ENCODE measurements at places on chromosomes 1 and 21.

DNA sequence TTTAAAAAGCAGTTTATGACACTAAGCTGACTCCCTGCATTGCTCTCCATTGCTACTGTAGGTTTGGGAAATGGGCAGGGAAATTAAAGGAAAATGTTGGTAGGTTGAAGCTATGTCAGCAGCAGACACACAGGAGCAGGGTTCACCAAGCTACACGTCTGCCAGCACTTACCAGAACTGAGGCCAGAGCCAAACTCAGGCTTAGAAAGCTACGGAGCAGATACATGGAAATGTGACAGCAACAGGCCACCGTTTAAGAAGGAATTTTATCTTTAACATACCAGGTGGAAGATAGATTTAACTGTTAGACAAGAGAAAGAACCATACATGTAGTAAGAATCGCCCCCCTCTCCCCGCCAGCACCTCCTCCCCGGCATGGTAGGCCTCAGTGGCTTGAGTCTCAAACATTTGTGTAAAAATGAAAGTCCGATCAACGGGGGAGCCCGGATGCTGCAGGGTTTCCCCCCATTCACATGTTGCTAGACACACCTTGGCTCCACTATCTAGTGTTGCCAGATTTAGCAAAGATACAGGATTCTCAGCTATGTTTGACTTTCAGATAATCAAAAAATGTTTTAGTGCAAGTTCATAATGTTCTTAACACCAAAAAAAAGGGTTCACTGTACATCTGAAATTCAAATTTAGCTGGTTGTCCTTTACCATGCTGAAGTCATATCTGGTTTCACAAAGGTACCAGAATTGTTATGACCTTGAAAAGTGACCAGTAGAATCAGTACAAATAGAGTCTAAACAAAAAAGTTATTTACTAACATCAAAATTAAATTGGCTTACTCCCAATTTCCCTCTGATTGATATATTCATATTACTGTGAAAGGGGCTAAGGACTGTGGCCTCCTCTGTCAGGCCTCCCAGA is 6.7 kb downstream of the OR2T11 start:
- DNase-seq, result no peak

GRCh38 chr1:183952101-183952500 is 85.4 kb downstream of the COLGALT2 start:
- no peak for DNase-seq

DNA sequence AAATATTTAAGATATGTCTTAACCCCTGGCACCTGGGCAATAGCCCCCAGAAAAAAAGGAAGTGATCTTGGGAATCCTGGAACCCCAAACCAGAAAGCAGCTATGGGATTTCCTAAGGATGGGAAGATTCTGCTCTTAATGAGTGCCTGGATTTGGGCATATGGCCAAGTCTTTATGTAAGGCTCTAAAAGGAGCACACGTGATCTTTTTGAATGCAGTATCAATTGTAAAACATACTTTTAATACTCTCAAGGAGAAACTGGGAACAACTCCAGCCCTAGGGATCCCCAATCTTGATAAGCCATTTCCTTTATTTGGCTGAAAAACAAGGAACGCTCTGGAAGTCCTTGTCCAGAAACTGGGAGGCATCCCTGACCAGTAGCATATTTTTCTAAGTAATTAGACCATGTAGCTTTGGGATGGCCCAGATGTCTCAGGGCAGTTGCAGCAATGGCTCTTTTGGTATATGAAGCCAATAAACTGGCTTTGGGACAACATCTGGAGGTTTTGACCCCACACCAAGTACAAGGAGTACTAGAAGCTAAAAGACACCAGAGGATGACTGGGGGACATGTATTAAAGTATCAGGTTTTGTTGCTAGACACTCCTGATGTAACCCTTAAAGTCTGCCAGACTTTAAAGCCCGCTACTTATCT is 80.9 kb upstream of the KIAA0040 start:
- DNase-seq, result no peak

GRCh38 chr21:16250273-16250672 is 520.5 kb downstream of the USP25 start:
- peak; percentile 29 for DNase-seq

- DNase-seq, result no peak
Measured at GRCh38 chr1:77355010-77355409, 73.2 kb downstream of the AK5 start.

DNA sequence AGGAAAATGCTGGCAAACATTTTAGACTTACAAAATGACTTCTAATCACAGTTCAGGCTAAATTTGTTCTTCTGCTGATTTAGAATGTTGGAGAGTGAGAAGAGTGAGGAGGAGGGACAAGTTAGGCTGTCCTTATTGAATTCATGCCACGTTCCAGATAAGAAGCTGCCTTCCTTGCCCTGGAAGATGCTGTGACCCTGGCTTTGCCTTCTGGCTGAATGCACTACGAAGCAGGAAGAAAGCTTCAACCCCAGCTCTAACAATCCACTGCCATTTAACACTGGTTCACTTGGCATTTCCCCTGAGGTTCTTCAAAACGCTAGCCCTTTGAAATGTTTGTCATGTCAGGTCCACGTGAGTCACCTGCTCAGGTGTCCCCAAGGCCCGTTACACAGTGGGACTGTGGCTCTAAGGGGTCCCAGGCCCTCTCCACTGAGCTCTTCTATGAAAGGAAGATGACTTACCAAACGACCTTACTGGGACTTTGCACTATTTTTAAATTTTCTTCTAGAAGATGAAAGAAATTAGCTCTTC is 30.0 kb upstream of the LRRC8C start:
- DNase-seq, result no peak

DNA sequence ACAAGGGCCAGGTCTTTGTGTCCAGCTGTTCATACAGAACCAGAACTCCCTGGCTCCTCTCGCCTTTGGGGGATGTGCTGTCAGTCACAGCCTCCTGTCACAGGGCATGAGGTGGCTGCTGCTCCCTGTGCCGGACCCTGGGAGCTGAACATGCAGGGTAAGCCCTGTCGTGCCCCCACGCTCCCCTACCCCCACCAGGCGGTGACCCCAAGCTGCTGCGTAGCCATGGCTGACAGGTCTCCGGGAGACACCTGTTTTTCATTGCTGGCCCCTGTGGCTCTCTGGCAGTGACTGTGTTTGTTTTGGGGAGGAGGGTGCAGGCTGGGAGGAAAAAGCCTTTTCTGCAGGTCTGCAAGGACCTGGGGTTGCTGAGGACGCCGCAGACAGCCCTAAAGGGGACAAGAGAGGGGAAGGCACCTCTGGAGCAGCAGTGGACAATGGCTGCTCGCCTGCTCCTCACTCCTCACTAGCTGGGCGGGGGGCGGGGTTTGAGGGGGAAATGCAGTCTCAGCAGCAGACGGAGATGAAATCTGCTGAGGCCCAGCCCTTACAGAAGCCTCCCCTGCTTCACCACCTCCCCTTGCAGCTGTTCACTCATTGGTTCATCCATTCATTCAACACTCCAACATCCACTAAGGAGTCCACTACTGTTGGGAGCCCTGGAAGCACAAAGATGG is 81.4 kb downstream of the TRABD2B start:
- DNase-seq, result no peak

- no peak for DNase-seq
Measured at GRCh38 chr1:69639159-69639558, 71.4 kb downstream of the LRRC7 start.

GRCh38 chr1:100306735-100307313 is 40.8 kb downstream of the RTCA start:
- no peak for DNase-seq

DNA sequence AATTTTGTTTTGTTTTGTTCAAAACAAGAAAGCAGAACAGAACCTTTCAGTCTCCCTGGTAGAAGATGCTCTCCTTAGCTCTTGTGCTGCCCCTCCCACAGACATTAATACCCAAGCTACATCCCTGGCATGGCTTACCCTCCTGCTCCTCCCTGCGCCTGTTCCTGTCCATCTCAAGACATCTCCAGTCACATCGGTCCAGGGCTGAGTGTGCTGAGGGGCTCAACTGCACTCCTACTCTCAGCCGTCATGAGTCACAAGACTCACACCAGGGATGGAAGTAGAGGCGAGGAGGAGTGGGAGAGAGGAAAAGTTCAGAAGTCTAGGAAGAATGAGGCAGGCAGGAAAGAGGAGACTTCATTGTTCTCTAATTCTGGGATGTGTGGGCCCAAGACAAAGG is 9.2 kb upstream of the TACSTD2 start:
- no peak for DNase-seq

DNA sequence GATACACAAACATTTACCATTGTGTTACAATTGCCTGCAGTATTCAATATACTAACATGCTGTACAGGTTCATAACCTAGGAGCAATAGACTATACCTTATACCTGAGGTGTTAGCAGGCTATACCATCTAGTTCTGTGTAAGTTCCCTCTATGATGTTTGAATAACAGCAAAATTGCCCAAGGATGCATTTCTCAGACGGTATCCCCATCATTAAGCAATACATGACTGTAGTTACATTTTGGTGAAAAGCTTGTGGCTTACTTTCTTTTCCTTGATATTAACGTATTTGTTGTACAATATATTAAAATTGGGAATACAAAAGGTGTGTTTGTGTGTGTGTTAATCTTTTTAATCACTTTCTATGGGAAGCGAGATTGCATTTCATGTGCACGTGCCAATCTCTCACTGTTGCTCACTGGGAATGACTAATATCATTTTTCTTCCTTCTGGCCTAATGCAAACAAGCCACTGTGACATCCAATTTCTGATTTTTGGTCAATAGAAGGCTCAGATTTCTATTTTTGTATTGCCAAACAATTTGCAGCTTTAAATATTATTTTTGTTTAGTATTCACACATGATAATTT is 36.7 kb upstream of the WLS start:
- no peak for DNase-seq

DNA sequence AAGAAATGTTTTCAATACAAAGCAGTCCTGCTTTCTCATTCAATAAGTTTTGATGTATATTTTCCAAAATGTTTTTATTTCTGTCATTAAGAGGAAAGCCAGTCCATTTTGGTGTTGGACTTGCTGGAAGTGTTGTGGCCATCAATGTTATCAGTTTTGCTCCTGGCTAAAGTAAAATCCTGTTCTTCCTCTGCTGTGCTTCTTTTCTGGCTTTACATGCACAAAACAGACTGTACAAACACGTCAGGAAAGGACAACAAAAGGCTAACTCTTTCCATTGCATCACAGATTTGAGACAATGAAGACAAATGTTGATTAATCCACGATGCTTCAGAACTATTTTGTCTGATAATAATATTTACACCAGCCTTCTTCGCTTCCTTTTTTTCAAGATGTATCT is 735.4 kb downstream of the LTN1 start:
- peak; percentile 7 for DNase-seq

GRCh38 chr1:119968068-119968492 is 71.8 kb upstream of the ADAM30 start:
- peak; percentile 14 for DNase-seq

DNA sequence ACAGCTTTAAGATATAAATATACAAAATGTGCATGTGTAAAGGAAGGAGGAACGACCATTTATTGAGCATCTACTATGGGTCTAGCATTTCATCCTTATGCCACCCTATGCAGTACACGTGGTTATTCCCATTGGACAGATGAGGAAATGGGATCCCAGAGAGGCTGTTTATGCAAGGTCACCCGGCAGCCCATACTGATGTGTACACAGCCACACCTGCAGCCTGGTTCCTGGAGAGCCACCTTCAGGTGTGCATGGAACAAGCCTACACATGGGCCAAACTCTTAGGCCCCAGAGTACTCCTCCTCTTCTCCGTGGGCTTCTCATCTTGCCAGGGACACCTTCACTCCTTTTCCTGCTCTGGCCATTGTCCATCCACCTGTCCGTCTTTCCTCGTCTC is 108.8 kb downstream of the PAX7 start:
- DNase-seq, result no peak

DNA sequence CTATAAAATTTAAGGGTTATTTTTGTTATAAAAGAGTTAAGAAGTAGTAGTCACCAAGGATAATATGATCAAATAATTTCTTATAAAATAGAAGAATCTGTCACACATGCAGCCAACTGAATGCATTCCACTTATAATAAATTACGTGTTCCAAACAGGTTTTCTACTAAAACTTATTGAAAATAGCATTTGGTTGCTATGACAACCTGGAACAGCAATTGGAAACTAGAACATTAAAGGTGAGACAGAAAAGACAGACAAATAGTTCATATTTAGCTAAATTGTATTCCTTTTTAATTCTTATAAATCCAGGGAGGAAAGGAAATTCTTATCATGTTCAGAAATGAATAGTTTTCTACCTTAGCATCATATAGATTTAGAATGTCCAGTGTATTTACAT is 9.1 kb upstream of the CHODL start:
- no peak for DNase-seq

DNA sequence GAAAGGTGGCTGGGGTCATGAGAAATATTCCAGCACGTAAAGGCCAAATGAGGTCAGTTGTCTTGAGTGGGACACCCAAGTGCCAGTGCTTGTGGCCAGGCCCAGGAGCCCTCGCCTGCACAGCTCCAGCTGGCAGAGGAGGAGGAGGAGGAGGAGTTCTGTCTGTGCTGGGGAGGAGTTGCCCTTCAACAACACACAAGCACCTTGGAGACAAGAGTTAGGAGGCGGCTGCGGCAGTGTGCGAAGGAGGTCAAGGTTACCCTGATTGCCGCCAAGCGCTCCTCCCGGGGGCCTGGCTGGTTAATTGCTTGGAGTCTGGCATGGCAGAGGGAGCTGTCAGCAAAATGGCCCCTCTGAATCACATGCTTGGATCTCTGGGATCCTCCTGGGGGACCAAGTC is 45.1 kb downstream of the GRIK3 start:
- DNase-seq, result peak; percentile 30

GRCh38 chr1:162878000-162878596 is 17.1 kb upstream of the CCDC190 start:
- peak; percentile 59 for DNase-seq

DNA sequence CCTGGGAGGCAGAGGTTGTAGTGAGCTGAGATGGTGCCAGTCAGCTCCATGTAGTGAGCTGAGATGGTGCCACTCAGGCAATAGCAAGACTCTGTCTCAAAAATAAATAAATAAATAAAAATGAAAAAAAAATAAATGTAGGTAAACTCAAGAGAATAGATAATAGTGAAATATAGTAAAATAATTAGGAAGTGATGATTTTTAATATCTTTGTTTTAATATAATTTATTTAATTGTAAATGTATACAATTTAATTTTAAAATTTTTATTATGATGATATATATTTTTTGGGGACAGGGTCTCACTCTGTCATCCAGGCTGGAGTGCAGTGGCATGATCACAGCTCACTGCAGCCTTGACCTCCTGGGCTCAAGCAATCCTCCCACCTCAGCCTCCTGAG is 19.6 kb upstream of the SERINC2 start:
- DNase-seq, result no peak

DNA sequence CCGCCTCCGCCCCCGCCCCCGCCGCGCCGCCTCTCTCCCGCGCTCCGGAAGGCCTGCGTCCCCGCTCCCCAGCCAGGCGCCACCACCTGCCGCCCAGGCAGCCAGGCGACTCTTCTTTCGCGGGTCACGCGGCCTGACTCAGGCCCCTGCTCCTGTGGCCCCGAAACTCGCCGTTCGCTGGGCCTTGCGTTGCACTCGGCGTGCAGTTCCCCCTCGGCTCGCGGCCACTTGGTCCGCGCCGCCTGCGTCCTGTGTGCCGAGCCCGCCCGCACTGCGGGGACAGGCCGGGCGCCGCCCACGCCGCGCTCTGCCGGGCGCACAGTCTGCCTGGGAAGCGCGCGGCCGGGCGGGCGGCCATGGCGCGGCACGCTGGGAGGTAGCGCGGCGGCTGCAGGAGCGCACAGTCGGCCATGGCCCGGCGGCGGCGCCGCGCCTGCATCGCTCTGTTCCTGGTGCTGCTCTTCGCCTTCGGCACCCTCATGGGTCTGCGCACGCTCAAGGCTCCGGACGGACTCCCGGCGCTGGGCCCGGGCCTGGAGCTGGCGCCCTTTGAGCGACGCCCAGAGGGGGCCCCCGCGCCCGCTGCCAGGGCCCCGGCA is at the start of gene MANEAL:
Gene MANEAL (plus strand): TSS at position 75 of the 599 bp plus-strand sequence. CDS start 336 bp downstream, at position 411.
- DNase-seq, result peak; percentile 61

- no peak for DNase-seq
Measured at GRCh38 chr1:15957221-15958095, 18.4 kb downstream of the ZBTB17 start.
